ENCODE measurements at places on chromosomes 1 and 21.

- DNase-seq: no peak
These were observed 107.3 kb downstream of the TOMM20 start for GRCh38 chr1:235021321-235021720.

- no peak for DNase-seq
These were observed 21.6 kb downstream of the HSF2BP start for GRCh38 chr21:43637530-43638158.

- no peak for DNase-seq
These were observed 11.5 kb downstream of the ZP4 start for GRCh38 chr1:237879195-237879594.

GRCh38 chr1:65812065-65812464 is 19.4 kb downstream of the PDE4B start:
- DNase-seq: peak; percentile 5

DNA sequence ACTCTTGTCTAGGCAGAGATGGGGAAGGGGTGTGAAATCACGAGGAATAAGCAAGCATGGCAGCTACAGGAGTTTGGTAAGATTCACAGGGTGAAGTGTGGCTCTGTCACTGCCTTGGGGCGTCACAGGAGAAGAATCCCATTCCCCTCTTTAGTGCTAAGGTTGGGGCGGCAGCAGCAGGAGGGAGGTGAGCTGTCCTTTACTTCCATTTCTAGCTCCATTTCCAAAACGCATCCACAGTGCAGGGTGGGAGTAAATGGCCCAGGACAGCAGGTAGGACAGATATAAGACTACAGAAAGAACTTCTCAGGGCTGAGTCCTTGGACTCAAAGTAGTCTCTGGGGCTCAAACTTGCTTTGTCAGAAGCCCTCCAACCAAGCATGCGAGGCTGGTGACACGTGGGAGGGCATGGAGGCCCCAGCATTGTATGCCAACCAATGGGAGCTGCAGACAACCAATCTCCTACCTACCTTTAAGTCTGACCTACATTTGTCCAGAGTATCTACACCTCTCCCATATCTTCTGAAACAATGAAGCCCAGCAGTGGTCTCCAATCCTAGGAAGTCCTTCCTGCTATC is 8.5 kb downstream of the MEF2D start:
- no peak for DNase-seq

GRCh38 chr1:71166178-71167173 is 85.6 kb upstream of the ZRANB2 start:
- no peak for DNase-seq

GRCh38 chr1:206916000-206916709 is 5.6 kb downstream of the FCMR start:
- DNase-seq: no peak

- DNase-seq: no peak
These were observed 42.4 kb upstream of the STMN1 start for GRCh38 chr1:25948641-25949040.

DNA sequence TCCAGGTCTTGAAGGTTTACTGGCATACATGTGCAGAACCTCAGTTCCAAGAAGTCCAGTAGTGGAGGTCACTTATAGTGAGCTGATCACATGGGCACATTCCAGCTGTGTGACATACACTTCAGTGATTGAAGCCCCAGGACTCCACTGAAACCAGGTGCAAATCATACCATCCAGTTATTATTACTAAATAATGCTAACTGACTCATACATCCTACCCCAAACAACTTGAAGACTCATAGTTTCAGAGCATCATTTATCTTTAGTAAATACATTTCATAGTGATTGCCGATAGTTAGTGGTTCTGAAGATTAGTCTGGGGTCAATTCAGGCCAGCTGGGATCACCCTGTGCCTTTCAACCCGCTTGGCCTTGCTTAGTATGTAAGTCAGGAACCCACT is 137.9 kb upstream of the UBE2U start:
- no peak for DNase-seq

- no peak for DNase-seq
These were observed 2.1 kb downstream of the ASAP3 start for GRCh38 chr1:23481904-23482303.

DNA sequence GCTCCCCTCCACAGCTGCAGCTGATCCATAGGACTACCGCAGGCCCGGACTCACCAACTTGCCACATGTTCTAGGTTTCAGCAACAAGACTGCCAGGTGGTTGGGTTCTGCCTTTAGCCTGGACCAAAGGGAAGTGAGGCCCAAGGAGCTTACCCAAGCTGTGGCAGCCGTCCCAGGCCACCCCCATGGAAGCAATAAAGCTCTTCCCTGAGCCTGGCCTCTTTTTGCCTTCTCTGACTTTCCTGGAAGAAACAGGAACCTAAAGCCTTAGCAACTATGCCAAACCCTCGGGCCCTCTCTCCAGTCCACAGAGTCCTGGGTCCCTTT is 2.7 kb upstream of the ARTN start:
- no peak for DNase-seq

- no peak for DNase-seq
These were observed 56.3 kb downstream of the NVL start for GRCh38 chr1:224273641-224274040.

DNA sequence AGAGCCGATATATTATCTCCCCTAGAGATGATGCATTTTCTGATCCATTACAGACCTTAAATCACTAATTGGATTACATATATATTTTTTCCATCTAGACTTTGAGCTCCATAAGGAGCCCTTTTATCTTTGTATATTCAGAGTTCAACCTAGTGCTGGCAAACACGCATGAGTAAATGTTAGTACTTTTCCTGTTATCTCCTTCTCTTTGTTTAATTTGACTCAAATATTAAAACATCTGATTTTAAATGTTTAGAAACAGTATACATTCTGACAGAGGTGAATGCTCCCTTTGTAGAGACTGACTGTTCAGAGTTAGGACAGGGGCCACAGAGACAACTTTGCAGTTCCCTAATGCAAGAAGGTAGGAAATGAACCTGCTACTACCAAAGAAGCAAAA is 37.1 kb downstream of the EIF2B3 start:
- DNase-seq: no peak

DNA sequence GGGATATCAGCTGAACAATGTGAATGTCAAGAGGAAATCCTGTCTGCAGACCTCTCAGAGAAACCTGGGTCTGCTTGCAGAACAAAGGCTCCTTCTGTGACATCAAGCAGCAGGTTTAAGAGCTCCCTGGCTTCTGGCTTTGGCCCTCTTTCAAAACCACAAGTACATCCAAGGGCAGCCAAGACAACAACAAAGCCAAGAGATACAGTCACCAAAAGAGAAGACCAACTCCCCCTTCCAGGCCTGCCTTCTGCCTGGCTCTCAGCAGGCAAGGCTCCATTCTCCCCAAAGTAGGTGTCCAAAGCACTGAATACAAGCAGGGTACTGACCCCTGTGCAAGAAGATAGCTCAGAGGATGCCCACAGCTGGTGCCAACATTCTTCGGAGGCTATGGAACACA is 11.5 kb downstream of the BCAR3 start:
- no peak for DNase-seq

GRCh38 chr1:39795651-39796050 is 7.0 kb upstream of the BMP8B start:
- no peak for DNase-seq

DNA sequence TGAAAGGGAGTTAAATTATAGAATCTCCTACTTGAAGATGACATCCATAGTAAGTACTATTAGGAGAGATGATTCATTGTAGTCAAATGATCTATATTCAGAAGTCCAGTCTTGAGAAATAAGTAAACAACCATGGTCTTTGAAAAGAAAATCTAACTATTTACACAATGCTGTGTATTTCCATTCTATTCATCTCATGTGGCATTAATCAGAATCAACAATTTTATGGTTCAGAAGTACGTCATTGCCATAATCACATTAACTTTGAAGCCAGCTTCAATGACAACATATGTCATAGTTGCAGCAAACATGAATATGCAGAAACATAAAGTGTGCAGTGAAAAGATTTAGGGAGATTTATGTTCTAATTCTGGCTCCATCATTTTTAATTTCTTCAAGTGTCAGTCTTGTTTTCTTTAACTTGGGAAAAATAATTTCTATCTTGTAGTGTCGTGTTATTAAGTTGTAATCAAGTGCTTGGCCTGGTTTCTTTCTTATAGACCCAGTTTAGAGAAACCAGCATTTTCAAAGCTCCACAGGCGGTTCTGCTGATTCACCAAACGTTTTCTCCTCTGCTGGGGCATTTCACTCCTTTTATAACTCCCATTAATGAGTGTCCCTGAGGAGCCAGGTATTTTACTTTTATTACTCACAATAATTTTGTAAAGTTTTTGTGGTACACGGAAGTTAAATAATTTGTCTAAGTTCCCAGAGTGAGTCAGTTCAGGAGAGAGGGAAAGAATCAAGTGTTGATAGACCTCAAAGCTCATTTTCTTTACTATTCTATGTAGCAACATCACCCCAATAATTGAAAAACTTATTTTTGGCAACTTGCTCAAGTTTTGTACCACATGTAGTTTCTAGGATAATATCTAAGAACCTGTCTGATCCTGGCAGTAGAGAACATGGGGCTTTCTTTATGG is 35.9 kb upstream of the PTGS2 start:
- no peak for DNase-seq

GRCh38 chr1:64388336-64388735 is 81.6 kb upstream of the CACHD1 start:
- DNase-seq: no peak

GRCh38 chr1:88825721-88826120 is 65.6 kb downstream of the GTF2B start:
- DNase-seq: no peak

DNA sequence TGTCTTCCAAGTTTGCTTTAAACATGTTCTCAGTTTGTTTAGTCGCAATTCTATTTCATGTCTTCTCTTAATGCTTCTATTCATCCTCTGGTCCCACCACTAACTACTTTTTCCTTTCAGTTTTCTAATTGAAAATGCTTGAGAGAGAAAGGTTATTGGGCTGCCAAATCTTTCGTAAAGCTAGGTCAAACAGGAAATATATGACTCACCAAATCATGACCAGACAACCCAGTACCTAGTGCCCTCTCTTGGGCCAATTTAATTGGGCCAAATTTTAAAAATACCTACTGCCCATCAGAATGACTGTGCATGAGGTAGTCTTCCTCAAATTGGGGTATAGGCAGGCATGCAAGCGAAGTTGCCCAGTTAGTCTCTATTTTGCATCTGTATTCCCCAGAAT is 295.4 kb upstream of the PBX1 start:
- DNase-seq: no peak

GRCh38 chr1:179745131-179745611 is 2.1 kb downstream of the FAM163A start:
- DNase-seq: peak; percentile 11

DNA sequence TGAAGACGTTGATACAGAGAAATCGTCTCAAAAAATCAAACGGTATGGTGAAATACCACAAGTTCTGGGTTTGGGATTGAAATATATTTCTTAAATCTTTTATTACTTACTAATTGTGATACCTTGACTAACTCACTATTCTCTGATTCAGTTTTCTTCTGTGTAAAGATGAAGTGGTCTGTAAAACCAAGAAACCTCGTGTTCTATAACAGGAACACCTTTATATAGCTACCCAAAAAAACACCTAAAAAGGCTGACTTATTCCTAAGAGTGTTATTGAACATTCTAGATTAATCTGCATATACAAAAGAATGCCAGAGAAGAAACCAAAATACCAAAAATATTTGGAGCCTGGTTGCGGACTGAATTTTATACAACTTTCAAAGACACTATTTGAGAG is 721 bp downstream of the LRRIQ3 start:
- no peak for DNase-seq

- DNase-seq: no peak
These were observed 366.8 kb upstream of the DPYD start for GRCh38 chr1:98287626-98288025.

- DNase-seq: no peak
These were observed 20.1 kb upstream of the GUCA2A start for GRCh38 chr1:42184616-42185015.

DNA sequence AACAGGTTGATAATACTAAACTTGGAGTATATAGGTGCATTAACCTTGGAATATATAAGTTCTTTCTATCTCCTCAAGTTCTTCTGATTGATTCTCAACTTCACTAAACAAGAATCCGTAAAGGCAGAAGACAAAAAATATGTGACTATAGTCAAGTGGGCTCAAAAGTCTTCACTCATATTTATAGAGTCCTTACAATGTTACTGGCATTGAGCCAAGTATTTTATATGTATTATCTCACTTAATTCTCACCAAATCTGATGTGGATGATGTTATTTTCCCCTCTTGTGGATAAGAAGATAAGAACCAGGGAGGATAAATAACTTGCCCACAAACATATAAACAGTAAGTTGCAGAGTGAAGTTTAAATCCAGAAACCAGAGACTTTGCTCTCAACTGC is 486.9 kb downstream of the LRRIQ3 start:
- no peak for DNase-seq

DNA sequence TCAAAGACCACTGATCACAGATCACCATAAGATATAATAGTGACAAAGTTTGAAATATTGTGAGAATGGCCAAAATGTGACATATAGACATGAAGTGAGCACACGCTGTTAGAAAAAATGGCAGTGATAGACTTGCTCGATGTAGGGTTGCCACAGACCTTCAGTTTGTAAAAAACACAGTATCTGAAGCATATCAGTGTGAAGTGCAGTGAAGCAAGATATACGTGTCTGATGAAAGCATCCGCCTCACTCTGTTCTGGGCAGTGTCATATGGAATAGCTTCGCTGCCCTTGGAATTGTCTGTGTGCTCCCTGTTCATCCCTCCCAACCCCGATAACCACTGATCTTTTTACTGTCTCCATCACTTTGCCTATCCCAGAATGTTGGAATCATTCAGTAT is 50.7 kb downstream of the GALNT2 start:
- DNase-seq: no peak

DNA sequence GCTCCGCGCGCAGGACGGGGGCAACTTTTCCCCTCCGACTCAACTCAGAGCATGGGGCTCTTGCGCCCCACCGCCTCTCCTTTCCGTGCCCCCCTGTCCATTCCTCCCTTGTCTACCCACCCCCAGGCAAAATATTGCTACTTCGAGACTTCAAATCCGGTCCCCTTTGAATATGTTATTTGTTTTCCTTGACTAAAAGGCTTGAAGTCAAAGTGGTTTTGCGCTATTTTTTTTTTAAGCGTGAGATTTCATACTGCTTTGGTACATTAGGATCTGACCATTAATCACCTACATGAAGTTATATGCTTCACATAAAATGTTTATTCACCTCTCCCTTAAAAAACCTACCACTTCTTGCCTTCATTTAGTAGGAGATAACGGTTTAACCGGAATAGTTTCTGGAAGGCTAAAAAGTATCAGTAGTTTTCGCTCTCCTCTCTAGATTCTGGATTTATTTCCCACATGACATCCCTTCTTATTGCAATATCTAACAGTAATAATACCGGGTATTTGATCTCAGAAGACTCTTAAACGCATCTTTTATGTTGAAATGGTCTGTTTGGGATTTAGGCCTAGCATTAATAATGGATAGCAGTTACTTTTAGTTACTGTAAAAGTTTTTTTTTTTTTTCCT is 1.6 kb downstream of the NFIA start:
- no peak for DNase-seq

All from ELF-1 (cell line).